CD4-positive, alpha-beta T cell treated with Interleukin-15 for 1 hour (primary cell): ENCODE measurements at places on chromosomes 7 and 10.

DNA sequence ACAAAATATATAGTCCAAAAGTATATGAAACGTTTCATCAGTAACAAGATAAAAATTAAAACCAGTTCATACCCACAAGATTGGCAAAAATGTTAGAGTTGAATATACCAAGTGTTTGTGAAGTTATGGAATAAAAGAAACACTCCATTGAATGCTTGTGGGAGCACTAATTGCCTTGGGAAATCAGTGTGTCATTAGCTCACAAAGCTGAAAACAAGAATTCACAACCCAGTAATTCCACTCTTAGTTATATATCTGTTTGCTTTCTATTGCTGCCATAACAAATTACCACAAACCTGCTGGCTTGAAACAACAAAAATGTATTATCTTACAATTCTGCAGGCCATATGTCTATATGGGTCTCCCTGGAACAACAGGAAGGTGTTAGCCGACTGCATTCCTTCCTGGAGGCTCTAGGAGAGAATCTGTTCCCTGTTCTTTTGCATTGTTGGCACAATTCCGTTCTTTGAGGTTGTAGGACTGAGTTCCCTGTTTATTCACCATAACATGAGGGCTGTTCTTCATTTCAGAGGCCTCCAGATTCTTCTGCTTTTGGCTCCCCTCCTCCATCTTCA, 45.7 kb downstream of the SEM1 start:
- no peak for DNase-seq

- DNase-seq: no peak
Observed at GRCh38 chr7:99631295-99632109, 14.8 kb downstream of the ZSCAN25 start.

DNA sequence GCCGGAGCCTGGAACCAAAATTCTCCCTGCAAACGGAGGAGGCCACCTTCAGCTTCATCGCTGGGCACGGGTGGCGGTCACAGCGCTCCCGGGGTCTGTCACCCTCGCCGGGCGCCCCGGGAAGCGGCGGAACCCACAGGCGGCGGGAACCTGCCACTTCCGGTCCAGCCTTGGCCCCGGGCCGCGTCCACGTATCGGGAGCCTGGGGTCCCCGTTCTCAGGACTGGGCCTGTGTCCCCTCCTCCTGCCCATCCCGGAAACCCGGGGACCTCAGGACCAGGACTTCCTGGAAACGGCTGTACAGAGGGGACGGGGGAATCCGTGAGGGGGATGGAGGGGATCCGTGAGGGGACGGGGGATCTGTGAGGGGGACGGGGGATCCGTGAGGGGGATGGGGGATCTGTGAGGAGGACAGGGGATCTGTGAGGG, 25.4 kb downstream of the PDGFA start:
- DNase-seq: no peak

GRCh38 chr10:10510179-10510578, 507.5 kb upstream of the CELF2 start:
- no peak for DNase-seq

DNA sequence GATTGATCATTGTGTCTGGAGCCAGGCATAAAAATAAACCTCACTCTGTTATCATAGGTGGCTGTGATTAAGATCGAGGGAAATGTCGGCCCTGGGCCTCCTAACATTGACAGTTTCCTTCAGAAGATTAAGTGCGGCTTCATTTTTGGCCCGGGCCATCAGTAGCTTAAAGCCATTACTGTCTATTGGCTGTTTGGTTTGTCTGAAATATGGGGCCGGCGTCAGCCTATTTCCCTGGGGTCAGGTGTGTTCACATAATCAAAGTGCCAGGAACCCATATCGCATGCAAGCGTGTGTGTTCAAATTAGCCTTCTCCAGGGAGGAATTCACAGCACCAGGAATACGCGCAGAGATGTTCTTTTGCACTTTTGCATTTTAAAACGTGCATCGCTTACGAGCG, 114.7 kb downstream of the CUX1 start:
- DNase-seq: no peak

DNA sequence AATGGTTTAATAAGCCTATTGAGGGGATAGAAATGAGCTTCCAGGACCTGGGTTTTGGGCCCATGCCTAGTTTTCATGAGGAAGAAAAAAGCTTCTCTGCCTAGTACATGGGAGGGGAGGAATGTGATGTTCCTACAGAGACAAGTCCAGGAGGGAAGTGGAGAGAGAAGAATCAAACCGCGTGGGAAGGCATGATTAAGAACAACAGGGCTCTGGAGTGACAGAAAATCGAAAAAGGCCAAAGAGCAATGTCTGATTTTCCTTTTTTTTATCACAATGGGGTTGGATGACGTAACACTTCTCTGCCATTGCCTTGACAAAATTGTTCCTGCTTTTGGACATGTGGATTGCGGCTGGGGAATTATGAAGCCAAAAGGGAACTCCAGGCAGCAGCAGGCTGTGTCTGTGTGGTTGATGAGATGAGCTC, 258.6 kb downstream of the CXCL12 start:
- no peak for DNase-seq

GRCh38 chr7:130606161-130606560, 62.4 kb downstream of the COPG2 start:
- no peak for DNase-seq

DNA sequence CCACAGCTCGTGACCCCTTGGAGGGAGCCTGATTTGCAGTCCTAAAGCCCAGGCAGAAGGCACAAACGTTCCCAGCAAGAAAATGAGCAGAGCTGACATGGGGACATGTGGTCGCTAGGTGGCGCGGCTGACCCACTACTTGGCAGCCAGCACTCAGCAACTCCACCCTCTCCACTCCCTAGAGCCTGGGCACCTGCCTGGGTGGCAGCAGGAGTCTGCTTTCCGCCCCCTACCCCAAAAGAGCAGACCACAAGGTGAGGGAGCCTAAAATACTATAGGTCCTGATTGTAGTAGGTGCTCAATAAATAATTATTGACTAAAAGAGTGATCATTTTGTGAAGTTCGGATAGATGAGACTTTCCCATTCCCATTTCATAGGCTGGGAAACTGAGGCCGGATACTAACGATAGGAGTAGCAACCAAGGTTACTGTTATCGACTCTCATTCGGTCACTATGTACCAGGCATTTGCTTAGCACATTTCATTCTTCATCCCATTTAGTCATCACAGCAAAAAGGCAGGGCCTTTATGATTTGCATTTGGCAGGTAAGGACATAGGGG, 57.4 kb downstream of the NEUROG3 start:
- peak; percentile 70 for DNase-seq

DNA sequence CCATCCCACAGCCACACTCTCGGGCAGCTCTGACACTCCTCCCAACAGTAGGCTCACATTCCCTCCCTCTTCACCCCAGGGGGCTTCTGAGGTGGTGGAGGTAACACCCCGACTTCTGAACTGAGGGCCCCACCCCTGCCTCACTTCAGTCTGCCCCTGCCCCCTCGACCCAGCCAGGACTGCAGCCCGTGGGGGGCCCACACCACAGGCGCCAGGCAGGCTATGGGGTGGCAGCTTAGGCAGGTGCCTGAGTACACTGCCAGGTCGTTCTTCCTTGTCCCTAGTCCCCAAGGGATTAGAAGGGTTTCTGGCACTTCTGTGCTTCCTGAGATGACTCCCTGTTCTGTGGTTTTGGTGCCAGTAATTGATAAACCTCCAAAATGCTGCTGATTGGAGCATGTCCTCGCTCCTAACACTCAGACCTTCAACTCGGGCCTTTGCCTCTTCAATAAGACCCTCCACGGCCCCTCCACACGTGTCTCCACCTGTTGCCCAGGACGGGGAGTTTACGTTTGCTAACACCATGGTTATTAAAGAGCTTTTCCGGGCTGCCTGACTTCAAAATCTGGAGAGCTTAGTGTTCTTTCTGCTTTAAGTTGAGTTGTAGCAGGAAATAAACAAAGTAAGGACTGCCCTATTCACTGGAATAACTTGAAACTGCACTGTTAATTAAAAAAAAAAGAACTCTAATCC, 23.8 kb upstream of the LARP4B start:
- DNase-seq: no peak

DNA sequence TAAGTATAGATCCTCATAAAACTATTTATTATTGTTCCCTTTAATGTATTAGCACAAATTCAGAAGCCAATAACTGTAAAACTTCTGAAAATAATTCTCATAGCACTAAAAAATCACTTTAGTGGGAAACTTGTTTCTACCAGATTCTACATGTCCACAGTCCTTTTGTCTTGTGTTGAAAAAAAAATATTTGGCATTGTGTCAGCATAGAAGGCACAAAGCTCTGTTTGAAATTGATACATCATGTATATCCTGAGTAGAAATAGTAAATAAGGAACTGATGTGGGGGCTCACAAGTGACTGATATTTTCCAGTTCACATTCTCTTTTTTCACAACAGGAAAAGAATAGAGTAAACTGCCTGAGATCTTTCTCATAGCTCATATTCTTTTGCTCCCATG, 134.6 kb downstream of the GRM3 start:
- DNase-seq: no peak

DNA sequence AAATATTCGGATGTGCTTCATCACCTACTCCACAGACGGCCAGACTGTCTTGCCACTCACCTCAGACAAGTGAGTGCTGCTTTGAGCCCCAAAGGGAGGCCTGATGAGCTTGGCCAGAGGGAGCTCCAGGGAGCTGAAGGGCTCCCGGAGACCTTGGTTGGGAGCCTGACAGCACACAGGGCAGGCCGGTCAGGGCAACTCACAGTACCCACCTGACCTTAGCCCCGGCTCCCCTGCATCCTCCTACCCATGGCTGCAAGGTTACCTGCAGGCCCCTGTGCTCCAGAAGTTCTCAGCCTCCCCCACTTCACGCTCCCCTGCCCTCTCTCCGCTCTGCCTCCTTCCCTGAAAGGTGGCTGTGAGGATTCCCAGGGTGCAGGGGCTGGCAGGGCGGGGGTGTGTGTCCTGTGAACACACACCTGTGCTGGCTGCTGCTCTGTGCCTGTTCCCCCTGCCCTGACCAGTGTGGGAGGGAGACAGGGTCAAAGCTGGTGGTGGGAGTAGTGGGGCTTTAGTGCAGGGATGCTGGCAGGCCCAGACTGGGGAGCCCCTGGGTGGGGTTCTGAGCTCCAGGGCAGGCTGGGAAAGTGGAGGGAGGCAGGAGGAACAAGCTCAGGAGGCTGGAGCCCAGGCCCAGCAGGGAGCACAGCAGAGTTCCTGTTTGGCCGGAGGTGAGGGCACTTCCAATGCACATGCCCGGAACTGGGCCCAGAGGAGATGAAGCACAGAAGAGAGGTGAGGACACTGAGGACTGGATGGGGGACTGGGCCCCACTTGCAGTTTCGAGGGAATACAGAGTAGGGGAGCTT, 7.2 kb downstream of the ANTXRL start:
- no peak for DNase-seq

GRCh38 chr7:107224374-107225223, 55.8 kb downstream of the HBP1 start:
- no peak for DNase-seq

- DNase-seq: peak; percentile 9
Observed at GRCh38 chr10:70992436-70992835, 104.1 kb upstream of the PCBD1 start.

DNA sequence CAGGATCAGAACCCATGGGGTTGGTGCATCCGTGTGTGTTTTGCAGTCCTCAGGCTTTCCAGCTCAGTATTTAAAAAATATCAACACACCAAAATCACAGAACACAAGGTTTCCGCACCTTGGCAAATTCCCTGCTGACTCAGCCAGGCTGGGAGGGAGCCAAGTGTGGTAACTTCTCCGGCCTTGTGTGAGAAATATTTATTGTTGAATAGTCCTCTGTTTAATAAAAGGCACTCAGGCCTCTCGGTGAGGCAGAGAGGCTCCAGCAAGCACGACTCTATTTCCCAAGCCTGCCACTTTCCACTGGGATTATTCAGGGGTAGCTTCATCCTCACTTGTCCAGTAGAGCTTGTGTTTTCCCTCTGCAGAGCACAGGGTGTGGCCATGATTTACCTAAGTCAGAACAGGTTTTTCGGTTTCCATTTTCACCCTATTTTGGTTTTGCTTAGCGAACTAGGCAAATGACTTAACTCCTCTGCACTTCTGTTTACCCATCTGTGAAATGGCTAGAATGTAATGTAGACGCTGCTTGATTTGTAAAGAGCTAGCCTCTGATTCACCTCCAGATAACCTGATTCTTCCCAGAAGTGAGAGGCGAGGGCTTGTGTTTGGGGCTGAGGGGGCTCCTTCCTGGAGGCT, 13.0 kb upstream of the CHST15 start:
- no peak for DNase-seq

DNA sequence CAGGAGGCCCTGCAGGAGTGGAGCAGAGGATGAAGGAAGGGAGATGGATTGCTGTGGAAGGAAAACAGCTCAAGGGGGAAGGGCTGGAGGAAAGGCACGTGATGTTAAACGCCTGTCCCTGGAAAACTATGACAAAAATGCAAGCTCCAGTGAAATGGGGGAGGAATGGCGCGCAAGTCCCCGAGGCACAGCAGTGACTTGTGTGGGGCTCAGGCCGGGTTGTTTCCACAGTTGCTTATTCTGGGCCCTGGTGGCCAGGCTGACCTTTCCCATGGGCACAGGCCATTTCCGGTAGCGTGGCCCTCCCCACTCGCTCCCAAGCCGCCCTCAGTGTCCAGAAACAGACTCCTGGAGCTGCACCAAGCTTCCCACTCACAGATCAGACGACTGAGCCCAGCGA, 68.1 kb upstream of the PDGFA start:
- no peak for DNase-seq

- no peak for DNase-seq
Observed at GRCh38 chr7:85177316-85177715, 9.5 kb downstream of the SEMA3D start.

GRCh38 chr10:126216632-126216961, 171.7 kb downstream of the ADAM12 start:
- DNase-seq: no peak

GRCh38 chr7:11706666-11707605, 125.1 kb downstream of the THSD7A start:
- no peak for DNase-seq

- DNase-seq: no peak
Observed at GRCh38 chr10:28947171-28947570, 269.9 kb downstream of the BAMBI start.

GRCh38 chr7:22662036-22662435, 65.0 kb upstream of the IL6 start:
- DNase-seq: peak; percentile 47

GRCh38 chr7:86749741-86750665, 106.3 kb downstream of the GRM3 start:
- no peak for DNase-seq

- no peak for DNase-seq
Observed at GRCh38 chr10:124566222-124566888, 104.7 kb downstream of the LHPP start.

DNA sequence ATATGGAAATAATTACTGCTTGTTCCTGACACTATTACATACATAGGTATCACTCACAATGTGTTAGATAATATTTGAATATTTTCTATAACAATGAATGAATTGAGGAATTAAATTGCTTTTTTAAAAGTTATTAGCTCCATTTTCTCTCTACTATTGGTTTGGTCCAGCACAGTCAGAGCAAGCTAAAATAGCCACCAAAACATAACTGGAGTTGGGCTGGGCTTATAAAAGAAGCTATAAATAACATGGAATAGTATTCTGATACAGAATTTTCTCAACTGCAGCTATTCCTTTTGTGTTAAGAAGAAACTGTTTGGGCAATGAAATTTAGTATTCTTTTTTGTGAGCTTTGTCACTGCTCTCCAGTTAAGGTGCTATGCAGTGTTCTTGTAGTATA, 142.6 kb upstream of the LRRN3 start:
- no peak for DNase-seq

GRCh38 chr10:3071405-3072198, 4.3 kb downstream of the PFKP start:
- DNase-seq: no peak
